Smooth muscle cell of bladder (primary cell): ENCODE measurements at places on chromosomes 2 and 18. TPM values are rescaled to one million over a fixed set of nuclear protein-coding genes. Genes with fewer than 3 reads are reported as not detected.

GPR39 gene
- total RNA-seq = 0.28 TPM in 2 replicates

RAPGEF4 gene
- 0.43 and 1.9 TPM in 2 replicates for total RNA-seq

MYOM1 gene
- 1.3 and 2.5 TPM in 2 replicates for total RNA-seq

RUFY4 gene
- not detected in 2 replicates for total RNA-seq

DUSP19 gene
- total RNA-seq = 3.4 and 3.8 TPM in 2 replicates

NT5C1B gene
- total RNA-seq = not detected in 2 replicates

KCNJ3 gene
- total RNA-seq = not detected in 2 replicates

CLHC1 gene
- total RNA-seq = 6.4 and 8.0 TPM in 2 replicates

VWC2L gene
- total RNA-seq = under 0.01 TPM in 1 of 2 replicates, not detected in the other

TMX3 gene
- total RNA-seq = 104 and 122 TPM in 2 replicates

METTL8 gene
- 6.4 and 10.0 TPM in 2 replicates for total RNA-seq

MTA3 gene
- 25.4 and 26.5 TPM in 2 replicates for total RNA-seq

ANO7 gene
- total RNA-seq = 0.43 and 0.83 TPM in 2 replicates

DYNC2LI1 gene
- 19.9 and 26.7 TPM in 2 replicates for total RNA-seq

SP9 gene
- total RNA-seq = not detected in 2 replicates

DNER gene
- total RNA-seq = 0.43 and 0.83 TPM in 2 replicates

LIPG gene
- total RNA-seq = 12.4 and 19.8 TPM in 2 replicates

EPB41L3 gene
- total RNA-seq = 10.1 and 30.4 TPM in 2 replicates

PLCL1 gene
- 1.1 and 2.2 TPM in 2 replicates for total RNA-seq

KCNG2 gene
- total RNA-seq = 1.3 and 4.7 TPM in 2 replicates

TRIM54 gene
- total RNA-seq = 0.14 TPM in 1 of 2 replicates, not detected in the other

TLX2 gene
- total RNA-seq = not detected in 2 replicates

EMX1 gene
- not detected in 2 replicates for total RNA-seq

NDUFV2 gene
- 102 and 150 TPM in 2 replicates for total RNA-seq

EFEMP1 gene
- 624 and 1,445 TPM in 2 replicates for total RNA-seq

SERPINB11 gene
- not detected in 2 replicates for total RNA-seq

G6PC2 gene
- total RNA-seq = not detected in 2 replicates

DSC3 gene
- 0.09 and 0.14 TPM in 2 replicates for total RNA-seq

CD8B gene
- total RNA-seq = not detected in 2 replicates

ARHGEF4 gene
- total RNA-seq = 4.8 and 6.4 TPM in 2 replicates

SERPINB12 gene
- not detected in 2 replicates for total RNA-seq

DTNA gene
- total RNA-seq = 7.4 and 11.7 TPM in 2 replicates

FBXO48 gene
- total RNA-seq = 0.28 TPM in 2 replicates

PPP1R1C gene
- 1.00 TPM in 1 of 2 replicates, not detected in the other for total RNA-seq

FAM124B gene
- under 0.01 and 0.14 TPM in 2 replicates for total RNA-seq

EVX2 gene
- under 0.01 TPM in 1 of 2 replicates, not detected in the other for total RNA-seq

CLEC4F gene
- not detected in 2 replicates for total RNA-seq
